ENCODE measurements at places on chromosomes 2 and 18.
A peak's percentile ranks its signal among the peaks of the same experiment; 100 is the strongest.

DNA sequence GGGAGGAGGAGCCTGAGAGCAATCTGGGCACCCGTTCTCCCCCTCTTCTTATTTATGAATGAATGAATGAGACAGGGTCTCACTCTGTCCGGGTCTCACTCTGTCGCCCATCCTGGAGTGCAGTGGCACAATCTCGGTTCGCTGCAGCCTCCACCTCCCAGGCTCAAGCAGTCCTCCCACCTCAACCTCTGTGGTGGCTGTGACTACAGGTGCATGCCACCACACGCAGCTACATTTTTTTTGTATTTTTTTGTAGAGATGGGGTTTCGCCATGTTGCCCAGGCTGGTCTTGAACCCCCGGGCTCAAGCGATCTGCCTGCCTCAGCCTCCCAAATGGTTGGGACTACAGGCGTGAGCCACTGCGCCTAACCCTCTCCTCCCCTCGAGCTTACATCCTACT, 198.4 kb downstream of the NEDD4L start:
- DNase-seq = no peak

DNA sequence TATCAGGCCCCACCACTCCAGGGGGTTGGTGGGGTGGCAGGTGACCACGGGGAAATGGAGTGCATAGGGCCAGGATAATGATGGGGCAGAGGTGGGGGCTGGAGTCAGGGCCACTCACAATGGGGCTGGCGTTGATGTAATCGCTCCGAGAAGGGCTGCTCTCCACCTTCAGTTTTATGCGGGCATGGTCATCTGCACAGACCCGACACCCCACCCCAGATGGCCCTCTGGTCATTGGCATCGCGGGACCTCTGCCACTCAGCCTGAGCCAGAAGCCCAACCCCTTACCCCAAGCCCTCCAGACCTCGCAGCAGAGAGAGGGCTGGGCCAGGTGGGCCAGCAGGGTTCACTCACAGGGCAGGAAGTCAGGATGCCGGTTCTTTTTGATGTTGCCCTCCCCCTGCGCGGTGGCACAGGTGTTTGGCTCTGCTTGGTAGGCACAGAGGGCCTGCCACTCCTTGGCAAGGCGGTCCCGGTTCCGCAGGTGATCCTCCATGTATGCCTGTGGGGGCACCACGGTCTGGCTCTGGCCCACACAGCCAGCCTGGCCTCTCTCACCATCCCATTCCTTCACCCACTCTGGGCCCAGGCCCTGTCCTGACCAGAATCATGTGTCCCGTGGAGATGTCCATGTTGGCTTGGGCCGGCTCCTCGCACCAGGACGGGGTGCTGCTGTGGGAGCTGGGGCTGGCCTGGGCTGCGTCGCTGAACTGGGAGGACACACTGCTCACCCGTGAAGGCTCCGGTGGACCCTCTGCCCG, 12.4 kb downstream of the PTPRN start:
- DNase-seq = no peak

DNA sequence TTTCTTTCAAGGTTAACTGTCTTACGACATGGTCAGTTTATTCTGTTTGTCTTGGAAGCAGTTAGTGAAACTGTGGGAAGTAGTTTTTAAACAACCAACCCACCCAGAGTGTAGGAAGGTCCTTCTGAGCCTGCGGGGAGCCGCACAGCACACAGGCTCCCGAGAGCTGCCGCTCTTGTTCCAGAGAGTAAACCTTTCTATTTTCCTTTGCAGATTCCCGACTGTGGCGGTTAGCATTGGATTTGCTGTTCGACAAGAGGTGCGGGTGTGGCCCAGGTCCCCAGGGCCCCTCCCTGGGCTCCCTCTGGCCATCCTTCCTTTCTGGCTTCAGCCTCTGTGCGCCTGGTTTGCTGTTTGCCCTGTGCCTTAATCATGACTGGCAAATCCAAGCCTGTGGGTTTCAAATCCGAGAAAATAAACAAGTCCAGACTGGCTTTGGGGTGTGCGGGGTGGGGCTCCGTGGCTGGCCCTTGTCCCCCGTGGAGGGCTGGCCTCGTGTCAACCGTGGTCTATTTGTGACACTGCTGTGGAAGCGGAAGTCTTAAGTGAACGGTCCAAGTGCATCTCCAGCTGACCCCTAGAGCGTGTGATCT, 30.7 kb downstream of the IMPA2 start:
- DNase-seq = no peak

GRCh38 chr2:151239624-151240023, 22.0 kb downstream of the RBM43 start:
- DNase-seq = peak; percentile 34

DNA sequence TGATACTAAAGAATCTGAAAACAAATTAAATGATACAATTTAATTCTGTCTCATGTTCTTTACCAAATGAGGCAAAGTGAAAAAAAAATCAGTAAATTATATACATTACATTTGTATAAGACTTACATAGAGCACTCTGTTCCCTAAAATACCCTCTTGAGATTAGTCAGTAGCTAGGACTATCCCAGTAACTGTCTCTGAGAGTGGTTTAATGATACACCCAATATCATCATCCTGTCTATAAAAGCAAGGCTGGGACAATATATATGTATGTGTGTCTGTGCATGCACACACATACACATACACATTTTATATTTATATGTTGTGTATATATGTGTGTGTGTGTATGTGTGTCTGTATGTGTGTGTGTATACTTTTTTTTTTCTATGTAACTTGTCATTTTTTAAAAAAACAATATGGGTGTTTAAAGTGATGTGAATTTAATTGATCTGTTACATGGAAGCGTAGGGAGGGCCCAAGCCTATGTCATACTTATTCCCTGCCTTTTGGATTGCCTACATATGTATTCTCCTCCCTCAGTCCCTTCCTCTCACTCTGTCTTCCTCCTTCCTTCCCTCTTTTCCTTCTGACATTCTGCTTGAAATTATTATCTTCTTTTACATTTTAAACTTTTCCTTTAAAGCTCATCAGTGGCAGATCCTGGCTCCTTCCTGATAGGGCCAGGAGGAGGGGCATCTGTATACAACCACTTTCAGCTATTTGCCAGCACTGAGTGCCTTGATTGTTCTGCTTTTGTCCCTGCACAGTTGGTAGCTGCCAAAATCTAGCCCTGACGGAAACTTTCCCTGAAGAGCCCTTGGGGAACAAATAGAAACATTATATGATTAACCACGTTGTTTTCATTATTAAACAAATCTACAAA, 6.8 kb downstream of the ASXL3 start:
- no peak for DNase-seq

- DNase-seq = no peak
Observed at GRCh38 chr2:176090862-176091261, 1.7 kb upstream of the HOXD13 start.

DNA sequence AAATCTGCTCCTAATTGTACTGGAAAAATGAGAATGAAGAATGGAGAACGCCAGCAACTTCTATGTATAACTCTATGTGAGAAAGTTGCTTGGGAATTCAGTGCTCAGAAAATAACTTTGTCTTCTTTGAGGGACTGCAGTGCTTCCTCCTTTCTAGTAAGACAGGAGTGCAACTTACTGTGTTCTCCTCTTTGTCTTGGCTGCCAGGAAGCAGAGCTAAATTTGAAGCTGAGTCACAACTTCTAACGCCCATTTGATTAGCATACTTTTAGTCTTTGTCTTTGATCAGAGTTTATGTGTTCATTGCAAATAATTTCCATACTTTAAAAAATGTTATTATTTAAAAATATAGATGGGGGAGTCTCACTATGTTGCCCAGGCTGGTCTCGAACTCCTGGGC, 6.6 kb downstream of the ARHGAP25 start:
- DNase-seq = peak; percentile 83

- DNase-seq = no peak
Observed at GRCh38 chr2:212926940-212927339, 224.5 kb downstream of the IKZF2 start.

GRCh38 chr2:137837830-137838229, 126.4 kb upstream of the HNMT start:
- DNase-seq = no peak

DNA sequence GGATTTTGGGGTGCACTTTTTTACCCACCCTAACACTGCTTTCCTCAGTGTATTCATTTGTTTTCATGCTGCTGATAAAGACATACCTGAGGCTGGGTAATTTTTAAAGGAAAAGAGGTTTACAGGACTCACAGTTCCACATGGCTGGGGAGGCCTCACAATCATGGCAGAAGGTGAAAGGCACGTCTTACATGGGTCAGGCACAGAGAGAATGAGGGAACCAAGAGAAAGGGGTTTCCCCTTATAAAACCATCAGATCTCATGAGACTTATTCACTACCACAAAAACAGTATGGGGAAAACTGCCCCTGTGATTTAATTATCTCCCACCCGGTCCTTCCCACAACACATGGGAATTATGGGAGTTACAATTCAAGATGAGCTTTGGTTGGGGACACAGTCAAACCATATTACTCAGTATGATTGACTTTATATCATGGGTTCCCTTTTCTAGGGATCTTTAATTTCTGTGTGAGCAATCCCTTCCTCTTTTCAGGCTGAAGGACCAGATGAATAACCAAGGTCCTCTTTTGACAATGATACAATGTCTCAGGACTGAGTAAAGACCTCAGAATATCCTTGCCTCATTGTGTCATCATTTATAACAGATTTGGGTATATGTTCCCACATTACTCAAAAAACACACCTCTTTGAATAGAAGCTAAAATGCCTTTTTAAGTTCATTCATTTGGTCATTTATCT, 100.1 kb upstream of the TRIB2 start:
- DNase-seq = peak; percentile 80

GRCh38 chr2:69781321-69782248, 39.7 kb downstream of the ANXA4 start:
- no peak for DNase-seq

- no peak for DNase-seq
Observed at GRCh38 chr18:60676815-60677214, 304.2 kb upstream of the MC4R start.

Measured in CD14-positive monocyte (primary cell).